GM12892 (cell line): ENCODE measurements at places on chromosomes 13 and 19.

DNA sequence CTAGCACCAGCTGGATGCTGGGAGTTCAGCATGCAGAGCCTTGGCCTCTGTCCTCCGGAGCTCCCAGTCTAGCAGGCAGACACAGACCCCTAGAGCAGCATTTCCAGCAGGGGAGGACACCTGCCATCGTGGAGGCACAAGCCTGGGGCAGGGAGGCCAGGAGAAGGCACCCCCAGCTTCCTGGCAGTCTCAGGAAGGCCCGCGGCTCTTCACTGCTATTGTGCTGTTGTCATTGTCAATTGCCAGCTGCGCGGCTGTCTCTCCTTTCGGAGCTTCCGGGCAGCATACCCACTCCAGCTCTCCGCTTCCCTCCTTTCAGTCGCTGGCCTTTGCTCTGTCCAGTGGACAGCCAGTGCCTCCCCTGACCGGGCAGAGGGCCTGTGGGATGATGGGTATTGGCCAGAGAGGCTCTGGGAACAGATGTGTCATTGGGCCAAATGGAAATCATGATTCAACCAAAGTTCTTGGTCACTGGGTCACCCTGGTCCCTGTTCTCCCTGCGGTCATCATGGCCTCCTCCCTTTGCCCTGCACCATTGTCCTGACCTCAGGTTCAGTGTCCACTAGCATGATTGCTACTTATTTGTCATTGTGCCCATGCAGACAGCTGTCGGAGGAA, 93.0 kb downstream of the SLC7A1 start:
- DNase-seq: no peak

- no peak for DNase-seq
Measured at GRCh38 chr19:6476155-6476895, 5.3 kb downstream of the DENND1C start.

GRCh38 chr19:8302734-8303133, 5.4 kb downstream of the CD320 start:
- DNase-seq: no peak

DNA sequence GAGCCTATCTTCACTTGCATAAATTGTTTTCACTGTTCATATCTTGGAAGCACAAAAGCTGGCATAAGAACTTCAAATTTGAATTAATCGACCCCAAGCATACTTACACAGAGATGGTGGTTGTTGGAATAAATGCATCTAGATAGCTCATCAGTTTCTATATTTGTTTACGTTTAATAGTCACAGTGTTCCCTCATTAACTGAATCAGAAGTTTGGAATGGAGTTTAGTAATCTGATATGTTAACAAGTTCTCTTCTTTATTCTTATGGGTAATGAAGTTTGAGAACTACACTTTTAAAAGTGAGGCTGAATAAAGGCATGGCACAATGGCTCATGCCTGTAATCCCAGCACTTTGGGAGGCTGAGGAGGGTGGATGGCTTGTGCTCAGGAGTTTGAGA, 886.7 kb upstream of the PCDH20 start:
- DNase-seq: no peak

- no peak for DNase-seq
Measured at GRCh38 chr13:47190696-47191305, 293.9 kb upstream of the HTR2A start.

- DNase-seq: no peak
Measured at GRCh38 chr13:75847588-75847987, 211.5 kb downstream of the LMO7 start.

DNA sequence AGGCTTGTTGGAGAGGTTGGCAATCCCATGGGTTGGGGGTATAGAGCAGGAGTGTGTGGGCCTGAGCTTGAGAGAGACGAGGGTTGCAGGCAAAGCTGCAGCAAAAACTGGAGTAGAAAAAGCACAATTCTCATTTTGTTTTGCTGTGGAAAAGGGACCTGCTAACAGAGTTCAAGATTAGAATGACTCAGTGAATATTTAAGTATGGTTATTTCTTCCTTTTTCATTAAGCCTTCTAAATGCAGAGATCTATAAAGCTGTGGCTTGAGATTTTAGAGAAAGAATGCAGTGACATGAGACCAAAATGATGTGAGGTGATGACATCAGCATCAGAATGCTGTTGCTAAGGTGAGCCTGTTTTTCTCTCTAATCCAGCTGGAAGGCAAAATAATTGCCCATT, 10.8 kb upstream of the MBNL2 start:
- DNase-seq: no peak

DNA sequence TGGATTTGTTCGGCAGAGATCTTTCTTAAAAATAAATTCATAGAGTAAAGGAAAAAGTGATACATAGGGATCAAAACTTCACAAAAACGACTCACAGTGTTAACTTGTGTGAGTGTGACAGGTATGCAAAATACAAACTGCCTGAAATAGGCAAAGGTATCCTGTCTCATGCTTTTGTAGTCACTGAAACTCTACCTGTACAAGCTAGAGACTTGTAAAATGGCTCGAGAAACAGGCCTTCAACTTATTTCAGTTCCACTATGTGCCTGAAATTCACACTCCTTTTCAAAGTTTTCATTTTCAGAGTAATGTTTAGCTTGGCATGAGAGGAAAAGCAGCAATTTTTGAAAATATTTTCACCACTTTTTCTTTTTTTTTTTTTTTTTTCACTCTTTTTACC, 290.4 kb downstream of the DIAPH3 start:
- DNase-seq: no peak

DNA sequence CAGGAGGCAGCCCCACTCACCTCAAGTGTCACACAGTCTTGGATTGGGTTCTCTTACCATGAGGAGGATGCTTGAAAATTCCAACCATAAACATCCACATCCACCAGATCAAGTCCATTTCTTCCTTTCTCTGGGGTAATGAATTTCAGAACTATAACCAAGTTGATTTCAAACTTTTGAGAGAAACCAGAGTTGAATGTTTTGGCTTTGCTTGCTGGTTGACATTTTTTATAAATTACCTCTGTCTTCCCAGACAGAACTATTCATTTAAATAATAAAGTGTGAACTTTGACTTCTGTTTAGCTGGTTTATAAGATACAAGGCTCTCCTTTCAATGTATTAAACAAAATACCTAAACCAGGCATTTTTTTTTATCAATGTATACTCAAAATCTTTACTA, 550.7 kb downstream of the KCTD12 start:
- no peak for DNase-seq

DNA sequence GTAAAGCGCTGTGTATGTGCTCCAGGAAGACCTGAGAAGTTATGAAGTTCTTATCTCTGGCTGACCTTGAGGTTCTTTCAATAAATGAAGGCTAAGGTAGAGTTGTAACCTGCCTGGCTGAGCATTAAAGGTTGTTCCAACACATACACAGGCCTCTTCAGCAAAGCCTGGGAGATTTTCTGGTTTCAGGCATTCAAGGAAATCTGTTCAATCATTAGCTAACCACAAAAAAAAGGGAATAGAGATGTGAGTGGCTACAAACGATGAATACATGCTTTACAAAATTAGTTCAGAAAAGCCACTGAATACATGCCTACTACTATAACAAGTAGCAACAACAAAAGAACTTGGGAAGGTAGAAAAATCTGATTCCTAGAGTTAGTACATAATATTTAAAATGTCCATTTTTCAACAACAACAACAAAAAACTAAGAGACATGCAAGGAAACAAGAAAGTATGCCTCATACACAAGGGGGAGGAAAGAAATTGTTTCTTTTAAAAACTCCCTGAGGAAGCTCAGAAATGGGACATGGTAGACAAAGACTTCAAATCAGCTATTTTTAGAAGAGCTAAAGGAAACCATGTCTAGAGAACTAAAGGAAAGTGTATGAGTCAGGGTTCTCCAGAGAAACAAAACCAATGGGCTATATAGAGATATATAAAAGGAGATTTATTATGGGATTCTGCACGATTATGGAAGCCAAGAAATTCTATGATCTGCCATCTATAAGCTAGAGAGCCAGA, 191.5 kb upstream of the IPO5 start:
- no peak for DNase-seq

GRCh38 chr19:51020988-51021651, 1.6 kb upstream of the KLK10 start:
- no peak for DNase-seq

DNA sequence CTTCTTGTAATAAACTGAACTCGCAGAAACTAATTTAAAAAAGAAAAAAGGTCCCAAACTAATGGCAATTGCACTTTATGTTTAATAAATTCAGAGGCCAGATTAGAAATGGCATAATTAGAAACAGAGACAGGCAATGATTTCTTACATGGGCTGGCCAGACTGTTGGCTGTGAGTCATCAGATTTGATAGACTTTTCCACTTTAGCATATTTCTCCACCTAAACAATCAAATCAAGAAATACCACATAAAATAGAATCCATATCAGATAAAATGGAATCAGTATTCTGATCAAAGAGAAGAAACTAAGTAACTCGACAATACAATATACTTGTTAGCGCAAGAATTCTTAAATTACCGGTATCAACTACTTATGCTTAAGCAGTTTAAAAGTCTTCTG, 29.0 kb downstream of the EXOSC8 start:
- DNase-seq: no peak

DNA sequence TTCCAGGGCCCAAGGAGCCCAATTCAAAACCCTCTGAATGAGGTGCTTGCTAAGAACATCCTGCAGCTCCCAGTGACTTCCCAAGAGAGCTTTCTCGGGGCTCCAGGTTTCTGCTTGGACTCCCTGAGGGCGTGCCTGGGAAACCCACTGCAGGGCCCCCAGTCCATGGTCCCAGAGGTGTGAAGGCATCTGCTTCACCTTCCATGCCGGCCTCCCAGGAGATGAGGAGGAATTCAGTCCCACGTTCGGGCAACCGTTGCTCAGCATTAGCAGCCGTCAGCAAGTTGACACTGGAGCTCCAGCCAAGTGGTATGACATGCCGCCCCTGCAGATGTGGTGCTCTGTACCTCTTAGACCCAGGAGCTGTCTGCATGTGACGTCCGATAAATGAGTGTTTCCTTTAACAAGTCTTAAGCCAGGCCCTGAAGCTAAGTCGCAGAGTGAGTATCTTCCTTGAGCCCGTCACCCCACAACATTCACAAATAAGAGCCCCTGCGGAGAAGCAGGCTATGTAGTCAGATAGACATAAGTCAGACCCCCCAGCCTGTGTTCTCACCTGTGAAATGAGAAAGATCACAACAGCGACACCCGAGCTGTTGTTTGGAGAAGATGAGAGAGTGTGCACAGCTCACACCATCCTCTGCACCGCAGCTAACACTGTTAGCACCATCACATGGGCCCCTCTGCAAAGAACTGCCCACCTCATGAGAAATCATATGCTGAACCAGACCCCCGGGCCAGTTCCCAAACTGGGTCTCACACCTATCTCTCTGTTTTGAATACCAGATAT, 150.3 kb downstream of the KATNAL1 start:
- DNase-seq: no peak

- no peak for DNase-seq
Measured at GRCh38 chr13:69524459-69525150, 583.0 kb upstream of the ATXN8OS start.

DNA sequence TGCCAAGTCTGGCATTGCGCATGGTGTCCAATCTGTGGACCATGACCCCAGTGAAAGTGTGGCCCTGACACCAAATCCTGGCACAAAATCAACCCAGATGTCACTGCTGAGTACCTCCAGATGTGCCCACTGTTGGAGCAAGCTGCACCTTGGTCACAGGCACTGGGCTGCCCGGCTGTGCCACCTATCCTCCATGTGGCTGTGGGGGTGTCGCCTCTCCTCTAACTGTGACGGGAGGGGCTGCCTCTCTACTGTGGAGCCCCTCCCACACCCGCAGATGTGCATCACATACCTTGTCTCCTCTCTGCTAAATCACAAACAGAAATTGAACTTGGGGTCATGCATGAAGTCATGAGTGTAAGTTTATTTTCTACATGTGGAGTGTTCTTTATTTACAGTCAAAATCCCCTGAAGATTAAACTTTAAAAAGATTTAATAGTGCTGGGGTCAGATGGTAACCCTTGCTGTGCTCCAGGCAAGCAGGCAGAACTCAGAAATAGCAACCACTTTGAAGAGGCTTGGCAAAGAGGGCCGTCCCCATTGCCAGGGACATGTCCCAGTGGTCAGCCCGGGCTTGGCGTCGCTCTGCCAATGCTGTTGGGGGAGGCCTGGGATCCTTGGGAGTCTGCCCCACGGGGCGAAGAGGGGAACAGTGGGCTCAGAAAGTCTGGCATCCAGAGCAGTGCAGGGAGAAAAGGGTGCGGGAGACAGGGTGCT, 46.4 kb upstream of the ZNF536 start:
- no peak for DNase-seq

GRCh38 chr19:17021793-17022590, 4.6 kb downstream of the CPAMD8 start:
- DNase-seq: no peak

GRCh38 chr19:2429917-2430535, 2.6 kb upstream of the TIMM13 start:
- DNase-seq: no peak

GRCh38 chr13:20553311-20553710, 13.6 kb upstream of the IFT88 start:
- DNase-seq: no peak

DNA sequence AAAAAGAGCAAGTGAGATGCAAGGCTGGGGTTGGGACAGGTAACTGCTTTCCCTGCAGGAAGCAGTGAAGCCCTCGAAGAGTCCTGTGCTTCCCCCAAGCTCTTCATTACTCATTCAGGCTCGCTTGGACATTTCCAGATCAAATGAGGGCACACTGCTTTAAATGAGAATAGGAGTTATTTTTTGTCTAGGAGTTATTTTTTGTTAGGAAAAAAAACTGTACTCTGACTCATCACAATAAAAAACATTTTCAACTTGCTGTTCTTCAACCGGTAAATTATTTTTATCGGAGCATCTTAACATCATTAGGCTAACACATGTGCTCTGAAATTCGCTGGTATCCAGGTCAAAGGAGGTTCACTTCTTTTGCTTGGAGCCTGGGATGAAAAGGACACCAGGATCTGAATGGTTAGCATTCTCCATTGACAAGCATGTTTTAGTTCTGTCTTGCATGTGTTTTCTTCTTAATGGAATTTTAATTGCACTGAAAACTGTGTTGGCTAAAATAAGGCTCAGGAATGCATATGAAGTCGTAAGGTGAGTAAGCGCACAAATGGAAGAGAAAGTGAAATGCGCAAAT, 80.7 kb upstream of the STK24 start:
- no peak for DNase-seq

DNA sequence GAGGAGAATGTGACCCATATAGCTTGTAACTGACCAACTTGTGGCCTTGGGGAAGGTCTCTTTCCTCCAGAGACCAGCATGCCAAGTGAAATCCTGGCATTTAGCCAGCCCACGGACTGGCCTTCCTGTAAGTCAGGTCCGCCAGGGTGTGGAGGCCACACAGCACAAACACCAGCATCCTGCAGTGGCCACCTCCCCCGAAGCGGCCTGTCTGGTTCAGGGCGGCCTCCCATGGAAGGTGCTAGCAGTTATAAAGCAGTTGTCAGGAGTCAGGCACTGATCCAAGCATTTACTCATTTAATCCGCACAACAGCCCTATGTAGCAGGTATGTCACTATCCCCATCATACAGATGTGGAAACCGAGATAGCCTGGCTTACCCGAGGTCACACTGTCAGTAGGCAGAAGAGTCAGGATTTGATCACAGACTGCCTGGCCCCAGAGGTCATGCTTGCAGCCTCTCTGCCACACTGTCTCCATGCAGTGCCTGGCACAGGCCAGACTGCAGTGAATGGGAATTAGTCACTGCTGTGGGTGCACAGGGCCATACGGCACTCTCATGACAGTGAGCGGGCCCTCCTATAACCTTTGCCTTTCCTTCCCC, 36.7 kb downstream of the CAPN12 start:
- DNase-seq: no peak
